ENCODE measurements at places on chromosomes 7 and 10.

- DNase-seq: peak; percentile 1
Observed at GRCh38 chr7:37577412-37577811, 106.2 kb upstream of the GPR141 start.

DNA sequence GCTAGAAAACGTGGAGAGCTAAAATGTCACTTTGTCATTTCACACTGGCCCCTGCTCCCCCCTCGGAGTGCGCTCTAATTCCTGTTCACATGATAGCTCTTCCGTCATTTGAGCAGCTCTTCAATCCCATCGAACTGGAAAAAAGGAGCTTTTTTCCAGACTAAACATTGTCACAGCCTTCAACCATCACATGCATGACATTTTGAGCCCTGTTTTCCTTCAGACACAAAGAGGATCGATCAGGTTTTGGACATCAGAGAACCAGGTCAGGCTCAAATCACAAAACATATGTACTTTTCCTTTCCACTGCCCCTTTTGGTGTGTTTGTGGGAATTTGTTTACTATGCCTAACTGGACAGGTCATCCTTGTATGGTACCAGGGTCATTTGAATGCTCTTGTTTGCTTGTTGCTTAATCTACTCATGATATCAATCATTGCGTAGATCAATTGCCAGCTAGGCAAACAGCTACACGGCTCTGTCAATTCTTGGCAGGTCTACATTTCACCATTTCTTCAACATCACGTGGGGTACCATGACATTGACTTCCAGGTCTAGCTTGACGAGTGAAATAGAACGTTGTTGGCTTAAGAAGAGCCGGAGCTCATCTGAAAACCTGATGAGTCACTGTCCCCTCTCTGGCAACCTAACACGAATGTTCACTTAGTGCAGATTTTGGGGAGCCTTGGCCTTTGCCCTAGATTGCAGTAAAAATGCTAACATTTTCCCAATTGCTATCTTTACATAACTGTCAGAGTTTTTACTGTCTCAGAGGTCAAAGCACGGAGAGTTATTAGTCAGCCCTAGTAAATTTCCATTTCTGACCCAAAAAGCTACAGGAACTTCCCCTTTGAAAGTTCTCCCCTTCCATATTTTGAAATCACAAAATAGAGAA is 87.3 kb downstream of the LYZL2 start:
- DNase-seq: no peak

- DNase-seq: peak; percentile 21
Observed at GRCh38 chr10:3102720-3103427, 35.5 kb downstream of the PFKP start.

- no peak for DNase-seq
Observed at GRCh38 chr10:113859261-113859660, 4.8 kb downstream of the NHLRC2 start.

DNA sequence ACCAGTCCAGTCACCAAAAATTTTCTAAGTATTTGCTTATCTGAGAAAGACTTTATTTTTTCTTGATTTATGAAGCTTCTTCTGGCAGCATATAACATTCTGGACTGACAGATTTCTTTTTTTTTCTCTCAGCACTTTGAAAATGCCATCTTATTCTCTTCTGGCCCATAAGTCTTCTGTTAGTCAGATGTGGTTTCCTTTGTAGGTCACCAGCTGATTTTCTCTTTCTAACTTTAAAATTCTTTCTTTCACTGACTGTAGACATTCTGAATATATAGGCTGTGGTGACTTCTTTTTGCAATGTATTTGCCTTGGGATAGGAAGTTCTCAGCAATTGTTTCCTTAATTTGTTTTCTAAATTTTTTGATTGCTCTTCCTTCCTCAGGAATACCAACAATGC is 172.5 kb downstream of the CCDC7 start:
- no peak for DNase-seq

GRCh38 chr7:24899905-24900304 is 80.1 kb downstream of the OSBPL3 start:
- DNase-seq: no peak

DNA sequence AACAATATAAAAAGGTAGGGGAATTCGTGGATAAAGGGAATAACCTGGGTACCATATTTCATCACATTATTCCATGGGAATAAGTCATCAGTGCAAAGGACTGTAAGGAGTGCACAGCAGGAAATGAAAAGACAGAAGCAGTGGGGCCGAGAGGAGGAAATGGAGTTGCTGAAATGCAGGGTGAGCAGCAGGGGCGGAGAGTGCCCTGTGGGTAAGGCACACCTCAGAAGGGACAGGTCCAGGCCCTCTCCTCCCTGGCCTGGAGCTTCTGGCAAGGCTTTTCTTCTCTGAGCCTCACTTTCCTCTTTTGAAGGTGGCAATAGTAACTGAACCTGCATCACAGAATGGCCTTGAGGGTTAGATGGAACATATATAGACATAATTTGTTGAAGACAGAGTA is 26.2 kb downstream of the IKZF1 start:
- DNase-seq: no peak

GRCh38 chr10:84391326-84391725 is 62.9 kb downstream of the CCSER2 start:
- no peak for DNase-seq

DNA sequence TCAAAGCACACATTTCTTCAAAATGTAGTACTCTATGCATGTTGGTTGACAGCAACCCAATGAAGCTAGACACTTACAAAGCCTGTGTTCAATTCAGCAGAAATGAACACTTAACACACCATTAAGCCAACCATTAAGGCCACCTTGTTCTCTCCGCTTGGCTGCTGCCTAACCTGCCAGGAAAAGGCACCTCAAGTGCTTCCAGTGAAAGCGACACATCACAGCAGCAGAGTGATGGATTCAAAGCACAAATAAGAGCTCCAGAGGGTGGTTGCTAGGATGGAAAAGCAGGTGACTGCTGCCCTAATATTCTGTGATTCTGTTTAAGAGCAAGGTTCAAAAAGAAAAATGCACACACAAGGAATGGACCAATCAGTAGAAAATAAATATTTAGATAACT is 81.5 kb upstream of the GNAI1 start:
- no peak for DNase-seq

DNA sequence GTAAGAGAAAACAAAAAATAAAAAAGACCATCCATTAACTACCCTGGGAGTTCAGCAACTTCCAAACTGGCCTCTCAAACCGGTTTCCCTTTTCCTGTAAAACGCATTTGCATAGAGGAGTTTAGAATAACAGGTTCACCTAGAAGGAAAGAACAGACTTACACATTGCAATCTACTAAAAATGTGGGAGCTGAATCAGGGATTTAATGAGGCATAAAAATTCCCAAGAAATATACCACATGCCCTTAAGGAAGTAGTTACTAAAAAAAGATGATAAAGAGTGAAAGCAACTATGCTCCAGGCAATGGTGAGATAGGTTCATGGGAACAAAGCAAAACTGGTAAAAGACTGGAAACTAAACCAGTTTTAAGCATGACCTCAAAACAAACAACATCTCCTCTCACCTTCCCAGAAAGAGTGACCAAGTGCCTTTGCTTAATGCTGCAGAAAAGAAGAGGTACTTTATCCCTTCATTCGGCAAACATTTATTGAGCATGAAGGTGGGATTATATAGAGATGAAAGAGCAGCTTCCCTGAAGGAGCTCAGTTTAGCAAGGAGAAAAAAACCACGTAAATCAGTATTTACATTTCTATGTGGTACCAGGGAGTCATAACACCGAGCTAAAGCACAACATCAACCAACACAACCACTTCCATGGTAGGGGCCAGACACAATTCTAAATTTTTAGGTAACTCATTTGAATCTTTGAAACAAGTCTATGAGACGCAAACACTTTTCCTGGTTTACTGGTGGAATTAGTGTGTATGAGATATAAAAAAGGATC is 152.8 kb downstream of the SGMS1 start:
- no peak for DNase-seq

- DNase-seq: no peak
Observed at GRCh38 chr10:71262027-71262426, 49.7 kb downstream of the UNC5B start.

GRCh38 chr7:143938379-143939243 is 3.6 kb downstream of the OR2F2 start:
- no peak for DNase-seq

DNA sequence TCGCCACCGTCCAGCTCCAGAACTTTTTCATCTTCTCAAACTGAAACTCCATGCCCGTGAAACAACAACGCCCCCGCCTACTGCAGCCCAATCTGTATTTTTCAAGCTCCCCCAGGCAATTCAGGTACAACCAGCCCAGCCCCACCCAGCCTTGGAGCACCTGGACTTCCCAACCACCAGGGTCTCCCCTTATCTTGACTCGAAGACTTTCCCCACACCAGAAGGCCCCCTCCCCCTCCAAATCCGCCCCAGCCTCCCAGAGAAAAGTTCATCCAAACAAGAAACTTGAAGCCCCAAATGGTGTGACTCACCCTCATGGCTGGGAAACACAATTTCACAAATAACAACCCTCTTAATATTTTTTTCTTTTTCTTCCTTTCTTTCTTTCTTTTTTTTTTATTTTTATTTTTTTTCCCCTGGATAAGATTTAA is 10.6 kb downstream of the ZCCHC24 start:
- DNase-seq: peak; percentile 80

GRCh38 chr7:2884161-2884560 is 40.1 kb upstream of the GNA12 start:
- DNase-seq: no peak

GRCh38 chr7:74231232-74231590 is 21.4 kb downstream of the LAT2 start:
- no peak for DNase-seq

Data from stromal cell of bone marrow (primary cell).